ENCODE measurements at places on chromosomes 5 and 9.

DNA sequence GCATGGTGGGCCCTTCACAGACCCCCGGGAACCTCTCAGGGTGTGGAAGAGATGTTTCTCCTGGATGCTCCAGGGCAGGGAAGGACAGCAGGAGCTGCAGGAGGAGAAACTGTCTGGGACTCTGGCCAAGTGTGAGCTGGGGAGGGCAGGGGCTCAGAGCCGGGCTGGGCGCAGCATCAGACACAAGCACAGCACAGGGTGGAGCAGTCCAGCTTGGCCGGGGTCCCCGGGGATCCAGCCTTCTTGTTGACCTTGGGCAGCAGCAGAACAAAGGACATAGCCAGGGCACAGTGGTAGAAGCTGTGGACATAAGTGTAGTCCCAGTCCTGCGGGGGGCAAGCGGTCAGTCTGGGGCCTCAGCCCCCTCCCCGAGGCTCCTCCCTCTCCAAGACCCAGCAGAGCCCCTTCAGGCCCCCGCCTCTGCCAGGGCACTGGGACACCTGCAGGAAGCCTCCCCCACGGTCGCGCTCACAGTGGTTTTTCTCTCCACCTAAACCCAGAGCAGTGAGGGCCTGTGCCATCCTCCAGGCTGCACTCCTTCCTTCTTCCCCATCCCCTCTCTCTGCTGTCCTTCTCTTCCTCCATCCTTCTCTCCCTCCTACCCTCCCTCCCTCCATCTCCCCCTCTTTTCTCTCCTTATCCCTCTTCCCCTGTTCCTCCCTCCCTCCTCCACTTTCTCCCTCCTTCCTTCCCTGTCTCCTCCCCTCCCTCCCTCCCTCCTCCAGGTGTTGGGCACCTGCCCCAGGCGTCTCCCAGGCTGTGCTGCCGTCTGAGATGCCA is 10.1 kb downstream of the MYMK start:
- peak; percentile 69 for DNase-seq

DNA sequence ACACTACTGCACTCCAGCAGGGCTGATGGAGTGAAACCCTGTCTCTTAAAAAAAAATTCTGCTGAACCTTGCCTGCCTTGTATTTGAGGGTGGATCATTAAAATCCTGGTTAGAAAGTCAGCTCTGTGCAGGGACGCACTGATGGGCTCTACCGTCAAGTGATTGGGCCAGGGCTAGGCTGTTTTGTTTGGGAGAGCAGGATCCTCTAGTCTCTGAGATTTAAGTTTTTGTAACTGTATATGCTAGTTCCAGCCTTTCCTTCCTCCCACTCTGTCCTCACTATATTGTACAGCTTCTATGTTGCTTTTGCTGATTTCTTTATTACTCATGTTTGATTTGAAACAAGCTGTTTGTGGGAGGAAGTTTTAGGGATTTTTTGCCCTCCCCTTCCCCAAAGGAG is 11.5 kb downstream of the DDX4 start:
- DNase-seq, result no peak

DNA sequence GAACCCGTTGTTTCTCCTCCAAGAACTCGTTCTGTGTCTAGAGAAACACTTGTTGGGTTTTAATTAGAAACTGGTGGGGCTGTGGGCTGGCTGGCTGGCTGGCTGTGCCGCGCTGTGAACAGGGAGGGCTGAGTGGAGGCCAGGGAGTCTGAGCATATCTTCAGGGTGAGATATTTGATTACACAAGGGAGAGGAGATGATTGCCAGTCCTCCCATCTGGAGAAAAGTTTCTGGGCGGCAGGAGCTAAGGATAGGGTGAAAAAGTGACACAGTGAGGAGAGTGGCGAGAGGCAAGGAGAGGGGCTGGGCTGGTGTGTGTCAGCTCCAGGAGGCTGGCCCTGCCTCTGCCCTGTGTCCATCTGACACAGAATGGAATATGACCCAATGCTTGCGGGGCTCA is 63.0 kb downstream of the GDNF start:
- DNase-seq, result peak; percentile 92

- peak; percentile 82 for DNase-seq
Observed at GRCh38 chr5:14491015-14491915, 90.3 kb upstream of the OTULINL start.

- DNase-seq, result peak; percentile 84
Observed at GRCh38 chr5:142748132-142748531, 22.0 kb upstream of the ARHGAP26 start.

All from cardiac fibroblast (primary cell).